Umbilical cord (tissue), 2 donors: ENCODE measurements at places on chromosomes 6 and 20. TPM values are rescaled to one million over a fixed set of nuclear protein-coding genes. Genes with fewer than 3 reads are reported as not detected.
A peak's percentile ranks its signal among the peaks of the same experiment; 100 is the strongest.

The USP49 gene
- total RNA-seq: 2.9 TPM

The RFX6 gene
- total RNA-seq: 0.72 TPM

The GABBR1 gene
- 32.0 TPM for total RNA-seq

The CUTA gene
- total RNA-seq: 55.4 TPM

The ULBP1 gene
- total RNA-seq: 1.2 TPM

The ROS1 gene
- total RNA-seq: 12.0 TPM

The SOBP gene
- 29.6 TPM for total RNA-seq

The TINAG gene
- 0.24 TPM for total RNA-seq

The EBF4 gene
- 14.4 TPM for total RNA-seq

The SAMD5 gene
- total RNA-seq: 21.2 TPM

The PNLDC1 gene
- total RNA-seq: not detected

The B3GALT4 gene
- total RNA-seq: 7.7 TPM

DNA sequence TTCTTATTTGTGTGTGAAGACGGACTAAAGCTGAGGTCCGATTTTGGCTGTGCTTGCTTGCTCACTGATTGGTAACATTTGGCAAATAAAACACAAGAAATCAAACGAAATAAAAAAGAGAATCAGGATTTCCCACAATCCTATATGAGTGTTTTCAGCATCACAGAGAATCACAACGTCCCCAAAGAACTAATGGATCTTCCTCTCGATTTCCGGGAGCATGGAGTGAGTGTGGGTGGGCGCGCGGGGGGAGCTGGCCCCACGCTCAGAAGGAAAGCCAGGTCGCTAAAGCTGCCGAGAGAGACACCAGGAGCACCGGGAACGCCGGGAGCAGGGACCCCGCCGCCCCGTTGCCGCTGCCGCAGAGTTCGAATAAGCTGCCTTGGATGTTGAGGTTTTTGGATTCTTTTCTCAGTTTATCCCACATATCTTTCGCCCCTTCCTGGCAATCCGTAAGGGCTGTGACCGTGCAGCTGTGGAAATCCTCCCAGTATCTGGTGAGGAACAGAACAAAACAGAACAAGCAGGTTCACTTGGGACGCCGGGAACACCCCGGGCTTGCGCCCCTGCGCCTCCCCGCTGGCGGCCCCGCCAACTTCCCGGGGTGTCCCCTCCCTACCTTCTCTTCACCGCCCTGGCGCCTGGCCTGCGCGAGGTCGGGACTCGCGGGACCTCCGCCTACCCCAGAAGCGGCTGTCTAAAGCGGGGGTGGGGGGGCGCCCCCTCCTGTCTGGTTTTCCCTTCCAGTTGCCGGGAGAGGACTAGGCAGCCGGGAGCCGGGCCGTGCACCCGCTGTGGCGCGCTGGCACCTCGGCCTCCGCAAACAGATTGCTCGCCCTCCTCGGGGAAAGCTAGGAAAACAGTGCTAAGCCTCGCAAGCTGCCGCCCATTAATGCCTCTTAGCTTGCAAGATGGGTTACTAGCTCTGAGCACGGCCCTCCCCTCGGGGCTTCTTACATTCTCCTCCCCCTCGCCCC, 7.7 kb downstream of the NRN1 start:
- DNase-seq: no peak

GRCh38 chr20:25071734-25072133, 10.2 kb downstream of the VSX1 start:
- DNase-seq: no peak

DNA sequence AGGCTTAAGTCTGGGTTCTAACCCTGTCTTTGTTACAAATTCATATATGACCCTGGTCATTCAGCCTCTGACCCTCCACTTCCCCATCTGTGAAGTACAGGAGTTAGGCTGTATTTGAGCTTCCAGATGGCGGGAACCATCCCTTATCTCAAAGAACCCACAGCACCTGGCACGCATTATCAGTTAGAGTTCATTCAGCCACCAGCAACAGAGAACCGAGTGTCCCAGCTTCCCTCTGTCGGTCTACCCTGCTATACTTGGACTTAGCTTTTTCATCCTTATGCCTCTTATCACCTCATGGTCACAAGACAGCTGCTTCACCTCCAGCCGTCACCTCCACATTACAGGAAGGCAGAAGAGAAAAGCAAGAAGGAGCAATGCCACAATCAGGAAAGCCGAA, 147.8 kb downstream of the EYA2 start:
- no peak for DNase-seq

DNA sequence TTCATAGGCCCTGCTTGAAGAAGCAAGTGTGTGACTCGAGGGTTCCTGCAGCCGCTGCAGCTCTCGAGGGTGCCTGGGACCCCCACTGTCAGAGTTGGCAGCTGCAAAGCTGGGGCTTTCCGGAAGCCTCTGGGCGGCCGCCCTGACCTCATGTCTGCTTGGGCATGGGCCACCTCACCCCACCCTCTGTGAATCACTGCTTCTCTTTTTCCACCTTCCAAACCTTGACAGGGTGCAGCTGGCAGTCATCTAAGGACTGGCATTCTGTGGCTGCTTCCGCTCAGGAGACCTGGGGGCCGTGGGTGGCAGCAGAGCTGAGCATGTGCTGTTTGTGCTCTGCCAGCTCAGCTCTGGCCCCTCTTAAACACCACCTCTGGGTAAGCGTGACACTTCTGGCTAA, 32.0 kb downstream of the ERMARD start:
- no peak for DNase-seq

DNA sequence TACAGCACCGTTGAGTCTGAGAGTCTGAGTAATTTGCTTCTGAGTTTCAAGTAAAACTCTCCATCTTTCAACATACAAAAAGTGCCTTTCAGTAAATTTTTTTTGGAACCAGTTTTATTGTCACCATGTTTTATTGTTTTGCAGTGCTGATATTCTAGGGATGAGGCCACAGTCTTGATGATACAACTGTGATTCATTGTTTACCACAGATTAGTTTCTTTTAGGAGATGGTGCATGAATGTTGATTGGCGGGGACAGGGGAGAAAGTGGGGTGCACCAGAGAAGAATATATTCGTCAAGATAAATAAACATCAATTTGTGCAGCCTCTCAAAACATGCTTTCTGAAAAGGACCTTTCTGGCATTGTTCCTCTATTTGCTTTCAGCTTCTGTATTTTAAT, 109.0 kb downstream of the MCHR2 start:
- DNase-seq: no peak

- DNase-seq: no peak
Measured at GRCh38 chr6:44676246-44676790, 288.8 kb downstream of the CDC5L start.

- DNase-seq: no peak
Measured at GRCh38 chr6:113978084-113978675, 7.2 kb upstream of the HDAC2 start.

DNA sequence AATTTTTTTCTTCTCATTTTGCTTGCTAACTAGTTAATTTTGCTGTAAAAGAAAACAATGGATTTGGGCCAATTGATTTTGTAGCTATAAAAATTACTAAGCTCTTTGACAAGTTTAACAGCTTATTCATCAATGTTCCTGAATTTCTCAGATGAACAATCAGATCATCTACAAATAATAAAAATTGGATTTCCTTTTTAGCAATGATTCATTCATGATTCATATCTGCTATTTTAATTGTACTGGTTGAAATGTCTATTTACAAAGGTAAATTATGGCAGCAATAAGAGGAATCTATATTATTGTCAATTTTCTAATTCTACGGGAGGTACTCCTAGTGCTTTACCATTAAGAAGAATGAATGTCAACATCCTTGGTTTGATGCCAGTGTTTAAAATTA, 178.8 kb upstream of the BTBD3 start:
- no peak for DNase-seq

GRCh38 chr6:125944434-125944816, 12.1 kb upstream of the HINT3 start:
- DNase-seq: peak; percentile 79

- DNase-seq: no peak
Measured at GRCh38 chr20:57524511-57525176, at the start of gene CTCFL. Gene CTCFL, minus strand, starts transcription at chr20:57525140. Its CDS starts 935 bp downstream, at chr20:57524205.

DNA sequence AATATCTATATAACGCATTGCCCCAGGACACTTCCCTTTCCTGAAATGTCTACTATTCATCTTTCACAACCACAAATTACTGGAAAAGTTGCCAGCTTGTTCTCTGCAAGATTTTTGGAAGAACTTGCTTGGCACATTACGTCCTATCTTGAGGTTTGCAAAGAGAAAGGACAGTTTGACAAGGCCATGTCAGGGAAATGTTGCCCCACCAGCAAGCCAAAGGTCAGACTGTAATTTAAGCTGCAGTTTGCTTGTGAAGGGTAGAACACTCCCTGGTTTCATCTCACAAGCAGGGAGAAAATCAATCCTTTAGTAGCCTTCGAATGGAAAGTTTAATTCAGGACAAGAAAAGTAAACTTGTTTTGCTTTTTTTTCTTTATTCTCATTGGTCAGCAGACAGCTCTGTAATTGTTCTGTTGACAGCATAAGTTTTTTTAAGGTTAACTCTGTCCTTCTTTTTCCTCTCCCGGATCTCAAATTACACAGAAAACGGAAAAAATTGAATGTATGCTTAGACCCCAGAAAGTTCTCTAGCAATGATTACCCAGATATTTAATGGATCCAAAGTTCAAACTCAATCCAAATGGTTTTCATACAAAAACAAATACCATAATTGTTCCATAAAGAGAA, 541.8 kb upstream of the NRSN1 start:
- no peak for DNase-seq

DNA sequence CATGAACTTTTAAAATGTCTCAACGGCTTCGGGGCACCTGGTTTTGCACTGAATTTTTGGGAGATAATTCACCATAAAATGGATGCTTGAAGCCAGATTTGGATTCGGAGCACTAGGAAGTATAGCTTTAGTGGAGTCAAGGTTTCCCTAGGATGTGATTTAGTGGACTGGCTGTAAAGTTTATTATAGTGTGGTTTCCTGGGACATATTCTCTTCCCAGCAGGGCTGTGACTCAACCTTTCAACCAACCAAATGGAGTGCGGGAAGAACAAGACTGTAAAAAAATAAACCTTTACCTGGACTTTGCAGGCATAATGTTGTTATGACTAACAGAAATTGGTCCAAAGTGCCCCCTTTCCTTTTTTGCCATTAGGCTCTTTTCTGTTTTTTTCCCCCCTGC, 327.4 kb upstream of the MAN1A1 start:
- DNase-seq: no peak

- no peak for DNase-seq
Measured at GRCh38 chr6:170424604-170425126, 118.1 kb downstream of the FAM120B start.
